ENCODE measurements at places on chromosomes 6 and 20.

- peak; percentile 77 for DNase-seq
Observed at GRCh38 chr6:119078376-119079282, at the start of gene FAM184A. Gene FAM184A (minus strand): TSS chr6:119078664. CDS start chr6:119078299, 365 bp downstream.

- DNase-seq: peak; percentile 32
Observed at GRCh38 chr20:36307412-36308325, 1.5 kb downstream of the DLGAP4 start.

DNA sequence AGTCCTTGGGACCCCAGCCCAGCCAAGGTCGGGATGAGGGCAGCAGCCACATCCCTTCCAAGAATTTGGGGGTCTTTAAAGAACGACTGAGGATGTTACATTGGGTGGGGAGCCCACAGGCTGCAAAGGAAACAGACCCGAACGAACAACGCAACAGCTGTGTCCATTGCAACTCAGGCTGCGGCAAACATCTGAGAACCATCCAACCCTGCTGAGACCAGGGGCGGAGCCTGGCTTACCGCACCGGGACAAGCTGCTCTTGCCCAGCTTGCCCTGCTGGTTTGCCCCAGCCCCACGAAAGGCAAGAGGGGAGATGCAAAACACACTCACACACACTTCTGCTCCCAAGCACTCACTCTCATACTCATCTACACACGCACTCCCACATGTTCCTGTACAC, 21.5 kb upstream of the TAF4 start:
- no peak for DNase-seq

- DNase-seq: no peak
Observed at GRCh38 chr6:75145976-75146375, 59.9 kb downstream of the COL12A1 start.

- peak; percentile 70 for DNase-seq
Observed at GRCh38 chr6:33700391-33701050, 11.0 kb downstream of the UQCC2 start.

- no peak for DNase-seq
Observed at GRCh38 chr20:227439-228105, 514 bp downstream of the DEFB129 start.

DNA sequence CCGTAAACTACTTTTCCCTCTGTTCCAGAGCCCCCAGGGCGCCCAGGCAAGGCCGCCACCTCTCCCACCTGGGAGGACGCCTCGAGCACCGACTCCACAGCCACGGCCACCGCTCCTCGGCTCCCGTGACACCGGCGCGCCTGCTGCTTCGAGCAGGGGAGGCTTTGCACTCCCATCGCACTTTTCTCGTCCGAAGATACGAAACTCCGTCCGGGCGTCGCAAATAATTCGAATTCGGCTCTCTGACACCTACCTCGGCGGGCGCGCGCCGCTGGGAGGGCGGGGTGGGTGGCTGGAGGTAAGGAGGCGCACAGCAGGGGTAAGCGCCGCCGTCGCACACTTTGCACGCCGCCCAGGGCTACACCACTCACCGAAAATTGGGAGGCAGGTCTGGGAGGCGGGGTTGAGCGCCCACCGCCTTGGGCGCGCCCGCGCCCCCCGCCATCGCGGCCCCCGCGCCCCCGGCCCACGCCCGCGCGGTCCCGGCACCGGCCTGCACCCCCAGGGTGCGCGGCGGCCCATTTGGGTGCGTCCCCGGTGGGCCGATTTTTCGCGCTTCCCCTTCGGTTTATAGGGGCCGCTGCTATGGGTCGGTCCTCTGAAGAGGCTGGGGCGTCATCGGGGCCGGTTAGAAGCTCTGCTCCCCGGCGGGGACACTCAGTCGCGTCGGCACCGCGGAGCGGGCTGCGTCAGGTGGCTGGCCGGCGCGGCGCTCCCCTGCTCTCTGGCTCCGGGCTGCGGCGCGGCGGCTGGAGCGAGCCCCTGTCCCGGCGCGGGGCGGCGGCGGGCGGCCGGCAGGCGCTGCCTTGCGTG, 36.2 kb downstream of the GNAS start:
- DNase-seq: peak; percentile 76

- no peak for DNase-seq
Observed at GRCh38 chr6:152063170-152063921, 255.9 kb downstream of the ESR1 start.

DNA sequence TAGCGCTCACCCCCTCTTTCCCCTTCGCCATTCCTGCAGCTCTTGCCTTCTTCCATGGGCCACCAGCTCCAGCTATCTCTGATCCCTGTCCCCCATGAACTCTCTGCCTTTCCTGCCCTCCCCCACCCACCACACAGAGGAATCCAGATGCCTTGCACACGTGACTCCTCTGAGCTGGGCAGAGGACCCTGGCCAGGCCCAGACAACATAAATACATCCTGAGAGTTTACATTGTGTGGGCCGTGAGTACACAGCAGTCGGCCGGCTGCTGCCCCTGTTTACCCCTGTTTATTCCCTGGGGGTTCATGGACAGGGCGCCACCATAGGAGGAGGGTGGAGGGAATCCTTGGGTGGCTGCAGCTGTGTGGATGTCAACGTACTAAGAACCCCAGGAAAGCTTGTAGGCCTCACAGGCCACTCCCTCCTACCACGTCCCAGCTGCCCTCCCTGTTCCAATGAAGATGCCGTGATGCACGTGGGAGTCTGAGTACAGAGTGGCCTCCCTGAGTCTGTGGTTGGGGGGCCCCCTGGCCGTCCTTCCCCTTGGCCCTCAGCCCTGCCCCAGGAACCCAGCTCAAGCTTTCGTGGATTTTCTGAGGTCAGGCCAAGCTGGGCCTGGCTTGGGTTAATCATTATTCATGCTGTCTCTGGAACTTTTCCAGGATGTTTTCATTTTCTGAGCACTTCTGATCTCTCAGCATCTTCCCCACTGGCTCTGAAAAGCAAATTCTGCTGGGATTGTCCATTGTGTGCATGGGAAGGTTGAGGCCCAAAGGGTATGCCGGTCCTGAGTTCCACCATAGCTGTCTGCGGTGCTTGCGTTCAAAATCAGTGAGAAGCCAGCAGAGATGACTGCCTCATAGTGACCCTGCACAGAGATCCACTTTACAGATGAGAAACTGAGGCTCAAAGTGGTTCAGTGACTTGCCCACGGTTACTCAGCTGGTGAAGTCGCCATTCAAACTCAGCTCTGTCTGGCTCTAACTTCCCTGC, 136.3 kb downstream of the MRPL14 start:
- no peak for DNase-seq

GRCh38 chr6:150752409-150752808, 113.1 kb upstream of the MTHFD1L start:
- DNase-seq: no peak

DNA sequence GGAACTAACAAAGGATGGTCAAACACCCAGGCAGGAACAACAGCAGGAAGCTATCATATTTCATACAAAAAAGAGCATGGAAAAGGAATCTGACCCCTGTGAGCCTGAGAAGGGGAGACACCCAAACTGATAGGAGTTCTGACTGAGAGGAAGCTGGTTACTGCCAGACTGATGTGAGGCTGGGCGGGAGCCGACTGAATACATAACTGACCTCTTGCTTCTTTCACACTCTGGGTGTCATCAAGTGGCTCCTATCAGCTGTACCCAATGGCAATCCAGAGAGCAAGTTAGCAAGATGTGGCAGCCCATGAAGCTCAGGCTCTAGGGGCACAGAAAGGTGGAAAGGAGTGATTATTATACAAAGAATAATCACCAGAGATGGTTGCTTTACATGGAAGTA, 795.1 kb upstream of the HS3ST5 start:
- no peak for DNase-seq

DNA sequence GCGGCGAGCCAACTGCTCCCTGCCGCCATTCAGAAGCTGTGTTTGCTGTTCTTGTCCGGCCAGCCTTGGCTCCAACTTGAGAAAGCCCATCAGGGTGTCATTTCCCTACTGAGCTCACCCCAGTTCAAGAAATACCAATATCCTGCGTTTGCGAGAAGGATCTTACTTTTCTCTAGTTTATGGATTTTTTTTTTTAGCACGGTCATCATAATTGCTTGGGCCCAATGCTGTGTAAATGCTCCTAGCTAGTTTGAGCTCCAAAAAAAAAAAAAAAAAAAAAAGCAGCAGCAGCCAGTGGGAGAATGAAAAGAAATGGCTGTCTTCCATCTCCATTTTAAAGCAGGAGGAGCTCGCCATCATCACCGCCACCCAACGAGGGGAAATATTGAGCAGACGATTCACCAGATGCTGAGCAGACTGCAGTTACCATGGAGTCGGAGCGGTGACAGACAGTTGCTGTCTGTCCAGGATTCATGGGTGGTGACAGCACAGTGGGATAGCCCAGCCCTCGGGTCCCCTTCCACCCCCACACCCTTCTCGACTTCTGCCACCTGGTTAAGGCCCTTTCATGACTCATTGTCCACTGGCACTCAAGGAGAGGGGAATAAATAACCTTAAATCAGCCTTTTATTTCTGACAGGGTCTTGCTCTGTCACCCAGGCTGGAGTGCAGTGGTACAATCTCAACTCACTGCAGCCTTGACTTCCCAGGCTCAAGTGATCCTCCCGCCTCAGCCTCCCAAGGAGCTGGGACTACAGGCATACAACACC, 132.4 kb upstream of the SNX9 start:
- no peak for DNase-seq

- DNase-seq: peak; percentile 85
Observed at GRCh38 chr20:1313236-1313964, 15.5 kb downstream of the SDCBP2 start.

DNA sequence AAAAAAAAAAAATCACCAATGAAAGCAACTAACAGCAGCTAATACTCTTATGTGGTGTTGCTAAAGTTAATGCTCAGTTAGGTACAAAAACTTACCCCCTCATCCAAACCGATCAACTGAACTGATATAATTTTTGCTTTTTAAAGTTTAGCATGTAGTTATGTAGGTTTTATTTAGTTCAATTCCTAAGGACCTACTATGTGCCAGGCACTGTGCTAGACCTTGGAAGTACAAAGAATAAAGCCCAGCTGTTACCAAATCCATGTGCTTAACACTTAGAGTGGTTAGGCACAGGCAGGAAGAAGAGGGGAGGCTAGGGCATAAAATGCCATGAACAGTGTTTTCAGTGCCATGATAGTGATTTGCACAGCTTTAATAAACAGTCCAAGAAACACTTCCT, 85.1 kb downstream of the PDSS2 start:
- no peak for DNase-seq

GRCh38 chr6:12196326-12196936, 93.7 kb upstream of the EDN1 start:
- DNase-seq: no peak

- DNase-seq: no peak
Observed at GRCh38 chr20:58760856-58761255, 68.3 kb downstream of the NPEPL1 start.

Measured in head of caudate nucleus (tissue), 42 donors.